ENCODE measurements at places on chromosomes 6 and 20. TPM values are rescaled to one million over a fixed set of nuclear protein-coding genes. Genes with fewer than 3 reads are reported as not detected.

DNA sequence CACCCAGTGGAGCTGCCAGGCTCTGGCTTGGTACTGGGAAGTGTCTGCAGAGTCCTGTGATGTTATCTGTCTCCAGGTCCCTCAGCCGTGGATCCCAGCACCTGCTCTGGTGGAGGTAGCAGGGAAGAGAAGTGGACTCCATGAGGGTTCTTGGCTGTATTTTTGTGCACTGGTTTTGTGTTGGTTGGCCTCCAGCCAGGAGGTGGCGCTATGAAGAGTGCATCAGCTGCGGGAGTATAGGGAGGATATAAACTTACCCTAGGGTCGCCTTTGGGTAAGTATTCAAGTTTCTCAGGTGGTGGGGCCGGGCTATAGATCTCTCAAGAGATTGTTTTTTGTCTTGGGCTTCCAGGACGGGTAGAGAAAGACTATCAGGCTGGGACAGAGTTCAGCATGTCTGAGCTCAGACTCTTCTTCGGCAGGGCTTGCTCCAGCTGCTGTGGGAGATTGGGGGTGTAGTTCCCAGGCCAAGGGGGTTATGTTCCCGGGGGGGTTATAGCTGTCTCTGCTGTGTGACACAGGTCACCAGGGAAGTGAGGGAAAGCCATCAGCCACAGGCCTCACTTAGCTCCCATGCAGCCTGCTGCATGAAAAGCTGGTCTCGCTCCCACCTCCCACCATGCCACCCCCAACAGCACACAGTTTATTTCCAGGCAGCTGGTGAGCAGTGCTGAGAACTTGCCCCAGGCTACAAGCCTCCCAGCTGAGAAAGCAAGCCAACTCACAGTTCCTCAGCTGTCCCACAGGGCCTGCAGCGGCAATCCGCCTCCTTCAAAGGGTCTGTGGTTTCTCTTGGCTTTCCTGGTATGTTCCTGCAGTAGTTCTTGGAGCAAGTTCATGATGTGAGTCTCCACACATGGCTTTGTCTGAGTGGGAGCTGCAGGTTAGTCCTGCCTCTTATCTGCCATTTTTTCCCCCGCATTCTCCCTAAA is 115.7 kb downstream of the AIG1 start:
- DNase-seq, result no peak
- no peak overlapping the region for H3K4me3 ChIP-seq
- peaks cover 19% of the 10 kb centered on the region for H3K36me3 ChIP-seq
- no peak overlapping the region for H3K27ac ChIP-seq
- H3K4me1 ChIP-seq, result no peaks in the 10 kb centered on the region
- no peaks in the 10 kb centered on the region for H3K27me3 ChIP-seq

DNA sequence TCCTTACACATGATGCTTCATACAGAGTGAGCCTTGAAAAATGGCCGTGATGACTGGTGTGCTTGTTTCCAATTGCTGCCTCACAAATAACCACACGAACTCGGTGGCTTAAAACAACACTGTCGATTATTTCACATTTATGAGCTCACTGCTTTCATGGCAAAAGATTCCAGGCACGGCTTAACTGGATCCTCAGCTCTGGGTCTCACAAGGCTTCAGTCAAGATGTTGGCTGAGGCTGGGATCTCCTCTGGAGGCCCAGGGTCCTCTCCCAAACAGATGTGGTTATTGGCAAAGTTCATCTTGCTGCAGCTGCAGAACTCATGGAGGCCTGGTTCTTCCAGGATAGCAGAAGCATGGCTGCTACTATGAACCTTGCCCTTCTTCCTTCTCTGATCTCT is 144.6 kb downstream of the TFAP2C start:
- no peak overlapping the region for H3K27ac ChIP-seq
- H3K4me1 ChIP-seq, result peaks cover 4% of the 10 kb centered on the region
- H3K4me3 ChIP-seq, result no peak overlapping the region
- H3K27me3 ChIP-seq, result no peaks in the 10 kb centered on the region
- no peak for DNase-seq

DNA sequence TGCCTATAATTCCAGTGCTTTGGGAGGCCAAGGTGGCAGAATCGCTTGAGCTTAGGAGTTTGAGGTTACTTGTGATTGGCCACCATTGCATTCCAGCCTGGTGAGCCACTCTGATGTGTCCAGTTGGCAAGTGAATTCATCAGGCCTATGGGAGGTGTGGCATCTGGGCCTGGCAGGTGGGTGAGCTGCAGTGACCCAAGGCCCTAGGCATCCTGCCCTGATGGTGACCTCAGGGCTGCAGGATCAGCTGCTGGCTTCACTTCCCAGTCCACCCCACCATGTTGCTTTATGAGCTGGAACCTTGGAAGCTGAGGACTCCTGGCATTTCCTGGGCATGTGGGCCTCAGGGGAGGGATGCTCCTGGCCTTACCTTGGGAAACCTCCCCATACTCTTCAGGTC is 20.5 kb downstream of the RSPH9 start:
- peaks cover 55% of the 10 kb centered on the region for H3K4me1 ChIP-seq
- H3K27me3 ChIP-seq, result no peaks in the 10 kb centered on the region
- no peak overlapping the region for H3K27ac ChIP-seq
- H3K4me3 ChIP-seq, result no peak overlapping the region
- DNase-seq, result no peak
- peaks cover 11% of the 10 kb centered on the region for H3K36me3 ChIP-seq

DNA sequence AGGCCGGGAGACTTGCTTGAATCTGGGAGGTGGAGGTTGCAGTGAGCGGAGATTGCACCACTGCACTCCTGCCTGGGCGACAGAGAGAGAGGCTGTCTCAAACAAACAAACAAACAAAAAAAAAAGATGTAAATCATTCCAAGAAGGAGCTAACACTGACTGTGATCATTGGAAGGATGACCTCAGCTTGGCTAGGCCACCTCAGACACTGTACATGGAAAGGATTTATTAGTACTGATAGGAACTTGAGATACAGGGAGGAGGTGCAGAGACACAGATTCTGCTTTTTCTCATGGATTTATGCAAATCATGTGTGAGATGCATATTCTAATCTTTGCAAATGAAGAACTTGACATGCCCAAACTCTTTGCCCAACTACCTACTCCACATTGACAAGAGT is 293.6 kb downstream of the HIVEP2 start:
- H3K4me3 ChIP-seq, result no peak overlapping the region
- DNase-seq, result no peak
- H3K4me1 ChIP-seq, result no peaks in the 10 kb centered on the region
- H3K36me3 ChIP-seq, result no peaks in the 10 kb centered on the region
- H3K27ac ChIP-seq, result no peak overlapping the region

GRCh38 chr6:99402448-99402847 is 8.5 kb upstream of the COQ3 start:
- H3K27ac ChIP-seq, result no peak overlapping the region
- H3K27me3 ChIP-seq, result no peaks in the 10 kb centered on the region
- no peak for DNase-seq
- peaks cover 51% of the 10 kb centered on the region for H3K36me3 ChIP-seq
- H3K4me3 ChIP-seq, result no peak overlapping the region

DNA sequence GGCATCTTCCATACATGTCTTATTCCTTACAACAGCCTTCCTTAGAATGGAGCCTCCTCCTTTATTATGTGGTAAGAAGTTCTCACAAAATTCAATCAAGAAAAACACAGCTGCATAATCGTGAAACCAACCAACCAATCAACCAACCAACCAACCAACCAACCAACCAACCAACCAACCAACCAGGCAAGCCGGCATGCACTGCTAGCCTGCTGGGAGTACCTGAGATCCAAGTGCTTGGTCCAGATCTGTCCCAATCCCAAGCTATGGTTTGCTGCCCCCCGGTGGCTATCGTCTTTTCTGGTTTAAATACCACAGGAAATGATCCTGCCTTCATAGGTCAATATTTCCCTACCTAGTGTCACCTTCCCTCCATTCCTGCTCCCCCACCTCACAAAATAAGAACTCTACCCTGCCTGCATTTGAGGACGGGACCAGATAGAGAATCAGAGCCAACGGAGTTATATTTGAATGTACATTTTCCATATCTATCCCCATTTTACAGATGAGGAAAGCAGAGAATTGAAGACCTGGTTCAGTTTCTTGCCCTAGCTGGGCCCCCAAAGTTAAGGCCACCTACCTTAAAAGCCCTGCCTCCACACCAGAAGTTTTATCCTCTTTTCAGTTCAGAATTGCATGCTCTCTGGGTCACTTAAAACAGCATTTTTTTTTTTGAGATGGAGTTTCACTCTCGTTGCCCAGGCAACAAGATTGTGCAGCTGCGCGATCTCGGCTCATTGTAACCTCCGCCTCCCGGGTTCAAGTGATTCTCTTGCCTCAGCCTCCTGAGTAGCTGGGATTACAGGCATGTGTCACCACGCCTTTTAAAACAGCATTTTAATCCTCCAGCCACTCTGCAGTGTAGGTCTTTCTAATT is 27.1 kb downstream of the RAB44 start:
- H3K36me3 ChIP-seq, result no peaks in the 10 kb centered on the region
- no peak overlapping the region for H3K4me3 ChIP-seq
- peak overlapping the region; percentile 48 for H3K27ac ChIP-seq
- H3K4me1 ChIP-seq, result peaks cover 23% of the 10 kb centered on the region
- peak; percentile 73 for DNase-seq

PRDM13 gene
- total RNA-seq, result not detected

GRCh38 chr20:17995967-17996819 is 27.4 kb downstream of the MGME1 start:
- DNase-seq, result peak; percentile 63
- peaks cover 2% of the 10 kb centered on the region for H3K27me3 ChIP-seq
- H3K4me1 ChIP-seq, result peaks cover 40% of the 10 kb centered on the region

- peak overlapping the region; percentile 58 for H3K27ac ChIP-seq
- no peak for DNase-seq
- no peak overlapping the region for H3K4me3 ChIP-seq
- peaks cover 29% of the 10 kb centered on the region for H3K4me1 ChIP-seq
- peaks cover 66% of the 10 kb centered on the region for H3K36me3 ChIP-seq
- H3K27me3 ChIP-seq, result no peaks in the 10 kb centered on the region
Measured at GRCh38 chr6:36906539-36907325, 21.0 kb downstream of the C6orf89 start.

DNA sequence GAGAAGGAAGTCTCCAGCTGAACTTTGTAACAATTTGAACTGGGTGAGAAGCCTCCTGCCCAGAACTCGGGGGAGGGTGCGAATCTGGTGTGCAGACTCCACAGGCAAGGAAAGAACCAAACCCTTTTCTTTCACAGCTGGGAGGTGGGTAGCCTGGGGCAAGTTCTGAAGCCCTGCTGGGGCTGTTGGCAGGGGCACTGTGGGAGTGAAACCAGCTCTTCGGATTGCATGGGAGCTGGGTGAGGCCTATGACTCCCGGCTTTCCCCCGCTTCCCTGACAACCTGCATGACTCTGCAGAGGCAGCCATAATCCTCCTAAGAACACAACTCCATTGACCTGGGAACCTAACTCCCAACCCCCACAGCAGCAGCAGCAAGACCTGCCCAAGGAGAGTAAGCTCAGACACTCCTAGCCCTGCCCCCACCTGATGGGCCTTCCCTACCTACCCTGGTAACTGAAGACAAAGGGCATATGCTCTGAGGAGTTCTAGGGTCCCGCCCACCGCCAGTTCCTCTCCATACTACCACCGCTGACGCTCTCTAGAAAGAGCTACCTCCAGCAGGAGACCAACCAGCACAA is 37.5 kb downstream of the SOD2 start:
- no peak for DNase-seq
- no peaks in the 10 kb centered on the region for H3K36me3 ChIP-seq
- peaks cover 2% of the 10 kb centered on the region for H3K27me3 ChIP-seq
- no peaks in the 10 kb centered on the region for H3K4me1 ChIP-seq
- no peak overlapping the region for H3K4me3 ChIP-seq

GRCh38 chr20:8860011-8860495 is 208.8 kb upstream of the PLCB4 start:
- no peaks in the 10 kb centered on the region for H3K4me1 ChIP-seq
- no peak overlapping the region for H3K4me3 ChIP-seq
- H3K27me3 ChIP-seq, result no peaks in the 10 kb centered on the region
- H3K27ac ChIP-seq, result no peak overlapping the region
- DNase-seq, result no peak

DNA sequence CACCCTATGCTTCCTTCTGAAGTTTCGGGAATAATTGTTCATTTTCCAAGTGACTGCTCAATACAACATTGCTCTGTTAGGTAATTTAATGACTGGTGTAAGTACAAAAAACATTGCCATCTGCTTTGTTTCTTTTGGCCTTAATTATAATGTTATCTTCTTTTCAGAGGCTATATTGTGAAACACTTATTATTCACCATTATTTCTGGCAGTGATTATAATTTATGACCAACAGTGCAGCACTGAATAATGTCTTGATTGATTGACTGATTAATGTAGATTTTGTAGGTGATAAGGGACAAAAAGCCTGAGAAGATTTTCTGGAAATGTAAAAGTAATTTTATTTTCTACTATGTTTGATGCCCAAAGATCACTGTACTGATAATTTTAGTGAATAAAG is 377.7 kb downstream of the PLCB1 start:
- DNase-seq, result no peak
- no peak overlapping the region for H3K27ac ChIP-seq
- no peak overlapping the region for H3K4me3 ChIP-seq
- H3K4me1 ChIP-seq, result no peaks in the 10 kb centered on the region

DNA sequence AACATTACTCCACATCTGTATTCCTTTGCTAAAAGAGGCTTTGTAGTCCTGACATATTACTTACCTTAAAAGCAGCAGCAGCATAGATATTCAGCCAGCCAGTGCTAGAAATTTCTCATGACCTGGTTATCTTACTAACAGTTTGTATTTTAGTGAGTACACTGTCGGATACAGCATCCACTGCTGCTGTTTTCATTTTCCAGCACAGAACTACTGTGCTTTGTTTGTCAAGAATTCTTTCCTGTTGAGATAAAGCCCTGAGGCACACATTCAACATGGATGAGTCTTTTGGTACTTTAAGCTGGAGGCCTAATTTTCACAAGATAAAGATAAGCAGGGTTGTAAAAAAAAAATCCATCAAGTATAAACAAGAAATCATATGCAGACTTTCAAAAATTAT is 311.2 kb upstream of the OPRM1 start:
- no peaks in the 10 kb centered on the region for H3K36me3 ChIP-seq
- no peaks in the 10 kb centered on the region for H3K27me3 ChIP-seq
- no peak overlapping the region for H3K4me3 ChIP-seq
- DNase-seq, result no peak
- H3K4me1 ChIP-seq, result no peaks in the 10 kb centered on the region

GSTA1 gene
- total RNA-seq, result not detected

DNA sequence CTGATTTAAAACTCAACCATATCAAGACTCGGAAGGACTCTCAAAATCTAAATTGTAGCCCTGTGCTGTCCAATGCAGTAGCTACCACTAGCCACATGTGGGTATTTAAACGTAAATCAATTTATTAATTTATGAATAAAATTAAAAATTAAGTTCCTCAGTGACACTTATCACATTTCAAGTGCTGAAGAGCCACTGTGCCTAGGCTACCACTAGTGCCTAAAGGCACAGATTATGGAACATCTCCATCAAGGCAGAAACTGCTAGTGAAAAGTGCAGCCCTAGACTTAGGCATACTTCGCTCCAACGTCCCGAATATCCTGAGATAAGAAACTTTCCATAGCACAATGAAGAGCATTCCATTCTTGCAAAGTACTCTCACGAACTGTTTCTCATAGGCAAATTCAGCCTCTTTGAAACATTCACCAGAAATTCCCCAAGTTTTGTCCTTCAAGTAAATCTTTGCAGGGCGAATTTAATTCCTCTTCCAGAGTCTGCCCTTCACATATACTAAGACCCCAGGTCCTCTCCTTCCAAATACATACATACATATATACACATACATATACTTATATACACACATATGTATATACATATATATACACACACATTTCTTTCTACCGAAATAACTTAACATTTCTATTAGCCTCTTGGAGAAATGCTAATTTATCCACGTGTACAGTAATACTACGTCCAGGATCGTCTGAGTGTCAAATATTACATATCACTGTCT is 1.3 kb downstream of the SUPT3H start:
- peaks cover 2% of the 10 kb centered on the region for H3K36me3 ChIP-seq
- peak overlapping the region; percentile 98 for H3K4me3 ChIP-seq
- H3K27ac ChIP-seq, result peak overlapping the region; percentile 100
- H3K4me1 ChIP-seq, result peaks cover 18% of the 10 kb centered on the region
- no peak for DNase-seq
